Myocyte (in vitro differentiated cells): ENCODE measurements at places on chromosomes 16 and 17.
A peak's percentile ranks its signal among the peaks of the same experiment; 100 is the strongest.

DNA sequence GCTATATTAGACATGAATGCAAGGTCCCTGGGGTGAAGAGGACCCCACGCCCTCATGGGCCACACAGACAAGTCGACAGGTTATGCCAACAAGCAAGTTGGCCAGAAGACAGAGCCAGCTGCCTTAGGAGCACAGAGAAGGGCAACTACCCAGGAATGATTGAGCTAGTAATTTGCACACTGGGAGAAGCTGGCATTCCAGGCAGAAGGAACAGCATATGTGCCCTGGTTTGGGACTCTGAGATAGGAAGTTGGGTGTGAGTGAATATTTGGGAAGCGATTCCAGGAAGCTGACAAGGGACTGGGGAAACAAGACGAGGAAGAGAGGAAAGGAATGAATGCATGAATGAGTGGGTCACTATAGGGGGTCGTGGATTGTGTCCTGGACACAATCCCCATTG is 203.7 kb upstream of the CDH5 start:
- no peak for DNase-seq

DNA sequence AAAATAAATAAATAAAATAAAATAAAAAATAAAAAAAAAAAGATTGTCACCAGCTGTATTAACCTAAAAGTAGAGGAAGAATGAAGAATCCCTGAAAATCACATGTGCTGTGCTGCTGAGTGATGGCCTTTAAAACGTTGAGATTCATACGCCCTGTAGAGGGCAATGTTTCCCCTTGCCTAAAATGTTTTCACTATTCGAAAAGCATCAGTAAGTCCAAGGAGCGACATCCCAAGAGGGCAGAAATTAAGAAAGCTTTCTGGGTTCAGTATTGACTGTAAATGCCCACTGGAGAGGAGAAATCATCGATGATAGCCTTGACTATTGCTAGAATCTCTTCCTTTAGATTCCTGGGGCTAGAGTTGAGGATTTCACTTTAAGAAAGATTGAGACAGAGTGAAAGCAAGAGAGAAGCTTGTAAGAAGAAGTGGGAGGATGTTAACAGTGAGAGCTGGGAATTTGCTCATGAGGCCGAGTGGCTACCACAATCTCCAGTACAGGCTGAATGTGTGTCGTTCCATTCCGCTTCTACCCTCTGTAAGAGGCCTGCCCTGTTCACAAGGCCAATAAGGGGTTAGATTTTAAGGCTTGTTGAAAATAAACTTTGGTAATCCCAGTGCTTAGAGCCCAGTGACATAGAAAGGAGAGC is 170.8 kb upstream of the FAM20A start:
- DNase-seq: peak; percentile 73

GRCh38 chr17:16459855-16460550 is 32.0 kb downstream of the LRRC75A start:
- no peak for DNase-seq

DNA sequence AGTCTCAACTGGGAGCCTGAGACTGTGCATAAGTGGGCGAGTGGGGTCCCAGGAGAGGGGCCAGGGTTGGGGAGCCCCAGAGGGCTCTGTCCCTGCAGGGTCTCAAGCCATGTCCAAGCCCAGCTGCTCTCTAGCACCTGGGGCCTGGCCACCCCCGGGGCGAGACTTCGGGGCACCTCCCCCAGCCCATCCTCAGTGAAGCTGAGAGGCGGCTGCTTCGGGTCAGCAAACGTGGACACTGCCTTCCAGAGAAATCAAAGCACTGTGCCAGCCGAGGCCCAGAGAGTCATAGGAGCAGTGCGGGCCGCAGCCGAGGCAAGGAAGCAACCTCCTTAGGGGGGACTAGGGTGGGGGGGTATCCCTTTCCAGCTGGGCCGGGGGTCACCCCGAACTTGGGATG is 77.5 kb downstream of the ENGASE start:
- DNase-seq: no peak

DNA sequence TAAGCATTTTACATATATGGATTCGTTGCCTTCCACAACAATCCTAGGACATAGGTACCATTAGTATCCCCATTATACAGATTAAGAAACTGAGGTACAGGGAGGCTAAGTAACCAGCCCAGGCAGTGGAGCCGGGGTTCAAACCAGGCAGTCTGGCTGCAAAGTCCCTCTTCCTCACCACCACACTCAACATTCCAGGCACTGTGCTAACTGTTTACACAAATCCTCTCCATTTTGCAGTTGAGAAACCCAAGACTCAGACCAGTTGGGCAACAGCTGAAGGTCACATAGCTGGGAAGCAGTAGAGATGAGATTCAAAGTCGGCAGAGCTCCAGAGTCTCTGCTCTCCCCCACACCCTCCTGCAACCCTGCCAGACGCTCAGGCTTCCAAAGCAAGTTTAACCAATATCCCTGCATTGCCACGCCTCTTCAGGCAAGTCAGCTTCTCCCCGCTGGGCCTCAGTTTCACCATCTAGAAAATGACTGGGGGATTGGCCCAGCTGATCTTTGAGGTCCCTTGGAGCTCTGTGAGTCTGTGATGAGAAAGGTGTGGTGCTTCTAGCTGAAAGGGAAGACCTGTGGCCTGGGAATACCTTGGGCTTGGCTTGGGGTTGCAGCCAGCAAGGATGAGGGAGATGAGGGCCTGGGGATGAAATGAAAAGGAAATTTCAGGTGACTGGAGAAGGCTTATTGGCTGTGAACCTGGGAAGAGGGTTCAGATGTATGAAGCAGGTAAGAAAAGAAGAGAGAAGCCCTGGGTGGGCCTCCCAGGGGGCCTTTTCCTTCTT is 14.0 kb downstream of the CCR7 start:
- peak; percentile 98 for DNase-seq

GRCh38 chr16:89455178-89455577 is 35.2 kb downstream of the ANKRD11 start:
- no peak for DNase-seq

GRCh38 chr17:40801157-40801556 is 1.4 kb upstream of the KRT28 start:
- DNase-seq: no peak

GRCh38 chr17:29836643-29837042 is 93.4 kb downstream of the SSH2 start:
- DNase-seq: no peak

GRCh38 chr16:14196539-14196938 is 125.4 kb downstream of the MRTFB start:
- DNase-seq: no peak

GRCh38 chr17:18025241-18025944 is 13.6 kb downstream of the ATPAF2 start:
- DNase-seq: no peak

DNA sequence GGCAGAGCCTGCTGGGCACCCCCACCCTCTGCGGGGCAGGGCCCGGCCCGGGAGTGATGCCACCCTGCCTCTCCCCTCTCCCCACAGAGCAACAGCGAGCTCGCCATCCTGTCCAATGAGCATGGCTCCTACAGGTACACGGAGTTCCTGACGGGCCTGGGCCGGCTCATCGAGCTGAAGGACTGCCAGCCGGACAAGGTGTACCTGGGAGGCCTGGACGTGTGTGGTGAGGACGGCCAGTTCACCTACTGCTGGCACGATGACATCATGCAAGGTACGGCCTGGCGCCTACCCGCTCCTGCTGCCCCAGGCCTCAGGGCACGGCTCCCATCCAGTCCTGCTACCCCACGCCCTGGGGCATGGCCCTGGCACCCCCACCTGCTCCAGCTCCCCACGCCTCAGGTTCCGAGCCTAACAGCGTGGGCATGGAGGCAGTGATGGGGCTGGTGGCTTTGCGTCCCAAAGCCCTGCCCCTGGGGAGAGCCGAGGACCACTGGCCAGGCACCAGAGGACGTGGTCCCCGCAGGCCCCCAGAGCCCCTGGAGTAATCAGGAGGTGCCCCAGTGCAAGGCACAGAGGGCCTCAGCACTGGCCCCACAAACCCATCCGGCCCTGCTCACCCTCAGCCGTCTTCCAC is 38.4 kb downstream of the TSC2 start:
- no peak for DNase-seq

GRCh38 chr16:21982108-21982507 is 18.8 kb downstream of the PDZD9 start:
- DNase-seq: no peak

GRCh38 chr16:15510992-15511391 is 76.6 kb downstream of the BMERB1 start:
- DNase-seq: no peak

- DNase-seq: no peak
These were observed 15.2 kb downstream of the TRAF7 start for GRCh38 chr16:2170587-2171435.

DNA sequence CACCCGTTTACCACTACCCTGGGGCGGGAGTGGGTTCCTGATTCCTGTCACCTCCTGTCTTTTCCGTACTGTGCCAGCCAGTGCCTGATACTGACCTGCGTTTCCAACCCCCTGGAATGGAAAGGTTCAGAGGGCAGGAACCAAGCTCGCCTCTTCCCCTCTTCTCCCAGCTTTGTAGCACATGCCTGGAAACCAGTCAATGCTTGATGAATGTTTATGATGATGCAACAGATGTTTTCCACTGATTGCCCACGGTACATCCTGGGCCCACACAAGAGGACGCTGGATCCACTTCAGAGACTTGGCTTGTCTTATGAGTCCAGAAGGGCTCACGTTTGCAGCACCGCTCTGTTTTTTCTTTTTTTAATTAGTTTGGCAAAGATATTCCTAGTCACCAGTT is 262.0 kb downstream of the CPPED1 start:
- DNase-seq: no peak

DNA sequence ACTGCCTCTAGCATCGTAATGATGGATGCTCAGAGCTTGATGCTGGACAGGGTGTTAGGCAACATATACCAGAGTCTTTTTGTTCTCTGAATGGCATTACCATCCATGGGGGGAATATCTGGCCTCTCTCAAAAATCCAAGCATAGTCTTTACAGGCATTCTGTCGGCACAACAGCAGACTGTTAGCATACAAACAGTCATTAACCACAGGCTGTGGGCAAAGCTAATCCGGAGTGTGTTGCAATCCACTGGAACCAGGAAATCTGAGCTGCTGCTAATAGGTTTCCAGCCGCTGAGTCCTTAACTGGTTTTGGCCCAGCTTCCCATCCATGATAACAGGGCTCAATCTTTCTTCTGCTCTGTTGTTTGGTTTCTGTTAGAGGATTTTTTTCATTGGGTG is 371.9 kb downstream of the HS3ST3B1 start:
- peak; percentile 76 for DNase-seq

GRCh38 chr16:11233727-11234376 is 22.2 kb downstream of the SOCS1 start:
- no peak for DNase-seq

GRCh38 chr17:78653382-78653781 is 76.2 kb upstream of the DNAH17 start:
- DNase-seq: peak; percentile 62

DNA sequence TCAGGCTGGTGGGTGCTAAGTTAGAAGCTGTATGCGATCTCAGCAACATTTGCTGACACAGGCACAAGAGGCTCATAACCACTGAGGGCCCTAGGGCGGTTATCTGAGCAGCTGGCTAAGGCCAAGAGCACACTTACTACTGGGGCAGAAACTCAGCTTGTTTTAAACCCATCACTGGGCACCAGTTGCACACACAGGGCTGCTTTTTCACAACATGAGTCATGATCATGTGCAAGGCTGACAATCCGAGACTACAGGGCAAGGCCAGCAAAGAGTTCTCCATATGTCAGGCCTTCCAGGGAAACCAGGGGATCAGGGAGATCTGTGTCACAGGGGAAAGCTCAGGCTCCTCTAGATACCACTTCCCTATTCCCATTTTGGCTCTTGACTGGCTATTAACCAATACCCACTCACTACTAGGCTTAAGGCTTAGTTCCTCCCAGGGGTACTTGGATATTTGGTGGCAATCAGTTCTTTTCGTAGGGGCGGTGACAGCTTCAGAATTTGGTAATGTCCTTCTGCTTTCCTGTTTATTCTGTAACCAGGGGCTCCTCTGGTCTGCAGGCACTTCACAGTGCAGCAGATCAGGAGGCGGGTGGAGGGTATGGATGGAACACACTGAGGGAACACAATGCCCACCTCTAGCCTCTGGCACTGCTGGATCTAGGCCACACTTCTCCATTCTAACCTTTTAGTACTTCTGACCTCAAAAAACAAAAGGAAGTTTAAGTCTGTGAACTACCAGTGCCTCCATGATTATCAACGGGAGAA is 44.9 kb upstream of the ERN1 start:
- DNase-seq: peak; percentile 96

- no peak for DNase-seq
These were observed 29.2 kb upstream of the FASN start for GRCh38 chr17:82127315-82127595.

DNA sequence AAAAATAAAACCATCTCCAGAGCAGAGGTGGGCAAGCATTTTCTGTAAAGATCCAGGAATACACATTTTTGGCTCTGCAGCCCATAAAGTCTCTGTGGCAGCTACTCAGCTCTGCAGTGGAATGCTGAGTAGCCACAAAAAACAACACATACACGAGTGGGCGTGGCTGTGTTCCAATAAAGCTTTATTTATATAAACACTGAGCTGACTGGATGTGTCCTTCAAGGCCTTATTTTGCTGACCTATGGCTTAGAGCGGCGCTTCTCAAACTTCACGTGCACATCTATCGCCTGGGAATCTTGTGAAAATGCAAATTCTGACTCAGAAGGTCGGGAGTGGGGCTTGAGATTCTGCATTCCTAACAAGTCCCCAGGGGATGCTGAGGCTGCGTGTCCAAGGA is 39.7 kb downstream of the XYLT1 start:
- no peak for DNase-seq

DNA sequence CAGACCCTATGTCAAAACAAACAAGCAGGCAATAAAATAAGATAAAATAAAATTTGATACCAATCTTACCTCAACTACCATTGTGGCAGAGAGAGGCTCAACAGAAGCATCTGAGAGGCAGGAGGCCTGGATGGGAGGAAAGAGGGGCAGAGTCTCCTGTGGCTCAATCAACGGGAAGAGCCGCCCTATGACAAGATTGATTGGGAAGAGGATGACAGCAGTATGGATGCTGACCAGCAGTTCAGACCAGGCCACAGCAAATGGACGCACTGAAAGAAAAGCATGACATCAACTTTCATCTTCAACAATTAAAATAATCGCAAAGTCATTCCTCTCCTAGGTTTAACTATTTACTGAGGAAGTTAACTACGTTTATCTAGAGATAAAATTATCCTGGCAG is 47.4 kb downstream of the PKD1L3 start:
- DNase-seq: no peak

GRCh38 chr16:49857423-49858181 is 1.7 kb upstream of the ZNF423 start:
- peak; percentile 26 for DNase-seq

GRCh38 chr16:76946879-76947278 is 244.1 kb upstream of the MON1B start:
- peak; percentile 13 for DNase-seq

GRCh38 chr17:46726206-46726605 is 92.3 kb downstream of the WNT3 start:
- no peak for DNase-seq

GRCh38 chr17:81513753-81514488 is 1.3 kb upstream of the ACTG1 start:
- DNase-seq: peak; percentile 85

DNA sequence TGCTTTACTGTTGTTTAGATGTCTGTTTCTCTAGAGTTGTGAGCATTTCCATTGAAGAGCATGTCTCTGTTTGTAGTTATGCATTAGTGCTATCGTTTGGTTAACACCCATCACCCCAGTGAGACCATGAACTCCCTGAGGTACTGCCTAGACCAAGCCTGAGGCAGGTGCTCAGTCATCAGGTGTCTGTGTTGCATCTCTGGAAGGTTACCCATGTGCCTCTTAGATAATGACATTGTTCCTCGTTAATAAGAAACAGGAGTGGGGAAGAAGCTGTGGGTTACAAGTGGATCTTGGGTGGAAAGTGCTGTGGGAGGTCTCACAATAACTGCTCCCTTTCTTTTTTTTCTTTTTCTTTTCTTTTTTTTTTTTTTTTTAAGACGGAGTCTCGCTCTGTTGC is 18.3 kb downstream of the DNAJA3 start:
- no peak for DNase-seq
